ENCODE measurements at places on chromosomes 6 and 20. TPM values are rescaled to one million over a fixed set of nuclear protein-coding genes. Genes with fewer than 3 reads are reported as not detected.

DNA sequence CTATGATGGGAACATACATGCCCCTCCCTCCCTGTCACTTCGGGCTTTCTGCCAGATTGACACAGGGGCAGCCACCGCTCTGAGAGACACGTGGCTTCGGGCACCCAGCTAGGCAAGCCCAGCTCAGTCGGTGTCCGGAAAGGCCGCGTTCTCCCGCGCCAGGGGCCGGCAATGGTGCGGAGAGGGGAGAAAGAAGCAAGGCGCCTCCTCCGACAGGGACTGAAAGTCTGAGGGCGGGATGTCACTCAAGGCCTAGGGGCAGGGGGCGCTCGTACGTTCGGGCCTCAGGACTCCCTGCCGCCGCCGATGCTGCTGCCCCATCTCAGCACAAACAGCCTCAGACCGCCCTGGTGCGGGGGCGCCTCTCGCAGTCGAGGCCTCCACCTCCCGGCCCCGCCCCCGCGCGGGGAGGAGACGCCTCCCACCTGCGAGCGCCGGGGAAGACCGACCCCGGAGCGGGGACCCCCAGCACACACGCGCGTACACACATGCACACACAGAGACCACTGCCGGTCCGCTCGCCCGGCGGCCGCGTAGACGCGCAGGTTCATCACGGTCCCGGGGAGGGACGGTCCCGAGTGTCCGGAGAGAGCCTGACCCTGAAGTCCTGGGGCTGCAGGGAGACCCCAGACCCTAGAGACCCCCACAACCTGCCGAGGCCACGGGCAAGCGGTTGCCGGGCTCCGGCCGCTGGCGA is 1.9 kb downstream of the GRM4 start:
- no peak for DNase-seq

DNA sequence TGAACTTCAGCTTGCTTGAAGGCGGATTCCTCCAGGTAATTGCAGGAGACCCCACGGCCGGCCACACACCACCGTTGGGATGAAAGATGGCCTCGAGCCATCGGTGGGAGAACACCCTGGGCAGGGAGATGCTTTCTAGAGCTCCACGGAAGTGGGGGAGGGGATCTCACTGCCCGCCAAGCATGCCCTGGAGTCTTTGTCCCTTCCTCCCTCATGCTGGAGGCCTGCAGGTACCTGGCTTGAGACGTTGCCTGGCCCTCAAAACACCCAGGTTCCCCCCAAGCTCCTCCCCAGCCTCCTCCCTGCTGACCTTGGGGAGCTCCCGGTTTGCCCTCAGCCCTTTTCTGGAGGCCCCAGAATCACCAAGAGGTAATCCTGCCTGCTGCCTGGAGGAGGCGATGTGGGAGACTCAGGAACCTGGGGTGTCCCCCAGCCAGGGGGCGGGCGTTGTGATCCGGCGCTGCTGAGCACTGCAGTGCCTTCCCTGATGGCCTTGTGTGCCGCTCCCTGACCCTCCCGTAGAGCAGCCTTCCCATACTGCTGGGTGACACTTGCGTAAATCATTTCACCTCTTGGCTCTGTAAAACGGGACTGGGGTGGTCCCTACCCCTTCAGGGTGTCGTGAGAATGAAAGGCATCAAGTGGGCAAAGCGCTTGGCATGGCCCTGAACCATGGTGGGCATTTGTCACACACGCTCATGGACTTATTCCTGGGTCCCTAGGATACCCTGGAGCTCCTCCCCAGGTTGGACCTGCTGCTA is 91.4 kb downstream of the CEBPB start:
- DNase-seq = no peak

- DNase-seq = no peak
These were observed 3.1 kb downstream of the NCOA7 start for GRCh38 chr6:125793863-125794262.

DNA sequence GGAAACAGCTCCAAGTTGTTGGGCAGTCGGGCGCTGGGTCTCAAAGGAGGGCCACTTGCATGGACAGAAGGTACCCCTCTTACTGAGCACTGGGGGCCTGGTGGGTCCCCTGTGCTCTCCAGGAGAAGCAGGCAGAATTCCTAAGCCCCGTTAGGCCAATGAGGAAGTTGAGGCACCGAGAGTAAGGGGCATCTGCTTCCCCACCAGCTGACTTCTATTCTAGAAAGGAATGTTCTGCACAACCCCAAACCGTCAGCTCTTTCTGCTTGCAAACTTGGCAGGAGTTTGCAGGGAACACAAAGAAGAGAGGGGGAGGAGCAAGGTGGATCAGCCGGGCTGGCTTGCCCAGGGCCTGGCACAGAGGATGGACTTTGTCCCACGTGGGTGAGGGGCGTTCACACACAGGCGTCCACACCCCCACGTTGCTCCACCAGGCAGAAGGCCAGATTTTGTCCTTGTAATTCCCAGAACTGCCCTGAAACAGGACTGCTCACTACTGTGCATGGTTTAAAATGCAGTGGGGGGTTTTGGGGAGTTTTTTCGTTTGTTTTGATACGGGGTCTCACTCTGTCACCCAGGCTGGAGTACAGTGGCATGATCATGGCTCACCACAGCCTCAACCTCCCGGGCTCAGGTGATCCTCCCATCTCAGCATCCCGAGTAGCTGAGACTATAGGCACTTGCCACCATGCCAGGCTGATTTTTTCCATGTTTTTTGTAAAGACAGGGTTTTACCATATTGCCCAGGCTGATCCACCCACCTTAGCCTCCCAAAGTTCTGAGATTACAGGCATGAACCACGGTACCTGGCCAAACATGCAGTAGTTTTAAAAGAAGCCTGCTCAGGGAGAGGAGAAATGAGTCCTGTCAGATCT is 93.3 kb downstream of the SNX5 start:
- peak; percentile 71 for DNase-seq

- DNase-seq = no peak
These were observed 6.6 kb upstream of the WTAP start for GRCh38 chr6:159720708-159721107.

DNA sequence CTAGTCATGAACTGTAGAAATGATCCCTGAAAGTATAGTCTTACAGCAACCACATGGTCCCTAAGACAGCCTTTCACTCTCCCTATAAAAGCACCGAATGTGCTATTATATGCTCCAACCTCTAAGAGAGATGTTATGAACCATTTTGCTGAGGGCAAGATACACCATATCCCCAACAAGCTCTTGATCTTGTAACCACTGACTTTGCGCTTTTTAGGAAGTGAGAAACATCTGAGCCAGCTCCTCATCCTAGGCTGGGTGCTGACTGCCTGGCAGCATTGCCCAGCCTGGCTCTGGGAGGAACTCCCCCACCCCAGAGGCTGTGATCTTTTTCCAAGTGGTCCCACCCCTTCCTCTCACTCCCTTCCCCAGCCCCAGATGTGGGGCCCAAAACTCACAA is 3.1 kb upstream of the EMILIN3 start:
- DNase-seq = no peak

GRCh38 chr6:1027795-1028569 is 283.9 kb upstream of the FOXQ1 start:
- no peak for DNase-seq

- no peak for DNase-seq
These were observed 226.1 kb downstream of the SOD2 start for GRCh38 chr6:159466926-159467325.

GRCh38 chr6:116409756-116410155 is 39.0 kb downstream of the DSE start:
- no peak for DNase-seq

DNA sequence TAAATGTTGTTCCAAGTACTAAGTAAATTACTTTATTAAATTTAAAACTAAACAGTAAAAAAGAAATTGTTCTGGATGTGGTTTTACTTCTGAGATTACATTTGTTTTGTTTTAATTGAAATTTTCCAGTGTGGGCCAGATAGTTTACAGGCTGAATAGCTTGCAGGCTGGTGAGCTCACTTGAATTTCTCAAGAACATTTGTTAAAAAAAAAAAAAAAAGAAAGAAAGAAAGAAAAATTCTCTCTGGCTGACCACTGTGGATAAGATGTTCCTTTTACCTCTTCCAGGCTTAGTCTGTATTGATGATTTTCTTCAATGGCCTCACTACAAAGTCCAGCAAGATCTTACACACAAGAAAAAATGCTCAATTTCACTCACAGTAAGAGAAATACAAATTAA is 85.4 kb downstream of the PLCG1 start:
- no peak for DNase-seq

- DNase-seq = no peak
These were observed 16.3 kb downstream of the RIN2 start for GRCh38 chr20:19774135-19774933.

- DNase-seq = no peak
These were observed 74.7 kb downstream of the SYNJ2 start for GRCh38 chr6:158056355-158056754.

DNA sequence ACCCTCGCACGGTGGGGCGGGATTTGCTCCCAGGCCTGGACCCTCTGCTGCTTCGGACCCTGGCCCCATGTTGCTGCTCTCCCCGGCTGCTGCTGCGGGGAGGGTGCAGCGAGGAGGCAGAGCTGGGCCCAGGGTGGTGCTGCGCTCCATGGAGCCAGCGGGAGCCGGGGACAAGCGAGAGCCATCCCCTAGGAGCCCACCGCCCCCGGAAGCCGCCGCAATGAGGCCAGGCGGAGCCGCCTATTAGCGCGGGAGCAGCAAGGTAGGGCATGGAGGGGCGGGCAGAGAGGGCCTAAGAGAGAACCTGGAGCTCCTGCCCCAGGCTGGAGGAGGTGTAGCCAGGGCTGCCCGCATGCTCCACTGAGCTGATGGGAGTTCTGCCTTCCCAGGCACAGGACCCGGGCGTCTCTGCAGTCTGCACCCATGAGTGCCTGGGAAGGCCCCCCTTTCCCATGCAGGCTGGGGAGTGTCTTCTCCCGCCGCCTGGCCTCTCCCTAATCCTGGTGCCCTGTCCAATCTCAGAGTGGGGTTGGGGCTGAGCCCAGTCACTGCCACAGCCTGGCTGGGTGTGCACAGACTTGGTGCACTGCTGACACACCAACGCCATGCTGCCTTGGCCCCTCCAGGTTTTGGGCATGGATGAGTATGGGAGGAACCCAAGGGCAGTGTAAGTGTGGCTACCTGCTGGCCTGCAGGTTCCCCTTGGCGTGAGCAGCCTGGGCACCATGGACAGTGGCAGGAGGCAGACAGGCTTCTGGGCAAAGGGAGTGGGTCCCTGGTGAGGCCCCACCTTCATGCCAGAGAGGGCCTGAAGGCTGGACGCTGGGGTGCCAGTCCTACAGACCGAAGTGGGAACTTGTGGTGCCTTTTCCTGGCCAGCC is 360.6 kb upstream of the MAP3K7 start:
- DNase-seq = no peak

DNA sequence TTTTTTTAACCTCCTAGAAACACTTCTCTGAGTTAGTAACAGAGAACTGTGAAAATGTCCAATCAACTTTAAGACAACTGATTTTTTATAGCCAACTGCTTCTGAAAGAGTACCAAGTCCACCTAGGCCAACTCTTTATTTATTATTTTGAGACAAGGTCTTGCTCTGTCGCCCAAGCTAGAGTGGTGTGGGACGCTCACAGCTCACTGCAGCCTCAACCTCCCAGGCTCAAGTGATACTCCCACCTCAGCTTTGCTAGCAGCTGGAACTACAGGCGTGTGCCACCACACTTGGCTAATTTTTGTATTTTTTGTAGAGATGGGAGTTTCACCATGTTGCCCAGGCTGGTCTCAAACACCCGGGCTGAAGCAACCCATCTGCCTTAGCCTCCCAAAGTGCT is 331.6 kb downstream of the RNGTT start:
- no peak for DNase-seq

- no peak for DNase-seq
These were observed 15.5 kb upstream of the CARMIL1 start for GRCh38 chr6:25263657-25264056.

GRCh38 chr6:41578217-41579087 is 32.3 kb downstream of the FOXP4 start:
- DNase-seq = peak; percentile 60

GRCh38 chr20:45781391-45781931 is 10.2 kb downstream of the WFDC3 start:
- no peak for DNase-seq

- DNase-seq = no peak
These were observed 8.0 kb upstream of the PERP start for GRCh38 chr6:138115201-138115600.

- no peak for DNase-seq
These were observed 7.6 kb downstream of the ENPP4 start for GRCh38 chr6:46137387-46137786.

- no peak for DNase-seq
These were observed 35.0 kb upstream of the RIN2 start for GRCh38 chr20:19723051-19723450.

FAM184A gene
- 123 TPM for polyA plus RNA-seq

TREML1 gene
- 1.2 TPM for polyA plus RNA-seq

All from right lung (tissue), 10 donors.